ENCODE measurements at places on chromosomes 1 and 21.

GRCh38 chr1:156160000-156160742 lies 6.8 kb downstream of the SEMA4A start:
- no peak for DNase-seq

GRCh38 chr21:34835526-34835925 lies 166.7 kb downstream of the CLIC6 start:
- no peak for DNase-seq

DNA sequence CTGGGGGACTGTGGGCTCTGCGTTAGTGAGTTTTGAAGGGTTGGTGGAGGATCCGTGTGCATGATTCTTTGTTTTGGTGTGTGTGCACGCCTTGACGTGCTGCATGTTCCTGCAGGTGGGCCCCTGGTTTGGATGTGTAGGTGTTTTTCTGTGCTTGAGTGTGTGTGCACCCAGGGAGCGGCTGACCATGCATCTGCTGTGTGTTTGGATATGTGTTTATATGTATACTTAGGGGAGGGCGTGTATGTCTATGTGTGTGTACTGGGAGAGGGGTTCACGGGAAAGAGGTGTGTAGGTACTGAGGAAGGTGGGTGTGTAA lies 1.1 kb downstream of the VANGL2 start:
- DNase-seq, result no peak

DNA sequence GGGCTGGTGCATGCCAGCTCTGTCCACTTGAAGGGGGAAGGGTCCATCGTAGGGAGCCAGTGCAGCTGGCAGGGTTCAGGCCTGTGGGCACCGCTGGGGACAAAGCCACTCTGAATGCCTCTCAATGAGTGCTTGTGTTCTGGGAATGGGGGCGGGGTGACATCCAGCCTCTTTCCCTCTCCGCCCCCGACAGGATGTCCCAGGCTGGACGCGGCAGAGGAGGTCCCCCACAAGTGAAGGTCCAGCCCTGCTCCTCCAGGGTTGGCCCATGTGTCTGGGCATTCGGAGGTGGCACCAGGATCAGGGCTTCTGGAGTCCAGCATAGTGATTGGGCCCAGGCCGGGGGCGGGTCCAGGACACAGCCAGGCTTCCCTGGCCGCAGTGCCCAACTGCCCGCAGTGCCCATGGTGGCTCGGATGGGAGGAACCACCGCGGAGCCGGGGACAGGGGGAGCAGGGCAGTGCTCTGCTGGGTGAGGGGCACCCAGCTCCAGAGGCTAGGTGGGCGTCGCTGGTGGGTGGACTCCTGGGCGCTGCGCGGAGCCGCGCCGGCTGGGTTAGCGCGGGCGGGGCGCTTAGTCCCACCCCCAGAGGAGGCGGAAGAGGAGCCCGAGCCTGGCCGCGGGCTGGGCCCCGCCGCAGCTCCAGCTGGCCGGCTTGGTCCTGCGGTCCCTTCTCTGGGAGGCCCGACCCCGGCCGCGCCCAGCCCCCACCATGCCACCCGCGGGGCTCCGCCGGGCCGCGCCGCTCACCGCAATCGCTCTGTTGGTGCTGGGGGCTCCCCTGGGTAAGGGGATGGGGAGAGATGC lies at the start of gene SHISA4:
Gene SHISA4 (plus strand): TSS at position 617 of the 808 bp plus-strand sequence. CDS start 97 bp downstream, at position 714.
- no peak for DNase-seq

DNA sequence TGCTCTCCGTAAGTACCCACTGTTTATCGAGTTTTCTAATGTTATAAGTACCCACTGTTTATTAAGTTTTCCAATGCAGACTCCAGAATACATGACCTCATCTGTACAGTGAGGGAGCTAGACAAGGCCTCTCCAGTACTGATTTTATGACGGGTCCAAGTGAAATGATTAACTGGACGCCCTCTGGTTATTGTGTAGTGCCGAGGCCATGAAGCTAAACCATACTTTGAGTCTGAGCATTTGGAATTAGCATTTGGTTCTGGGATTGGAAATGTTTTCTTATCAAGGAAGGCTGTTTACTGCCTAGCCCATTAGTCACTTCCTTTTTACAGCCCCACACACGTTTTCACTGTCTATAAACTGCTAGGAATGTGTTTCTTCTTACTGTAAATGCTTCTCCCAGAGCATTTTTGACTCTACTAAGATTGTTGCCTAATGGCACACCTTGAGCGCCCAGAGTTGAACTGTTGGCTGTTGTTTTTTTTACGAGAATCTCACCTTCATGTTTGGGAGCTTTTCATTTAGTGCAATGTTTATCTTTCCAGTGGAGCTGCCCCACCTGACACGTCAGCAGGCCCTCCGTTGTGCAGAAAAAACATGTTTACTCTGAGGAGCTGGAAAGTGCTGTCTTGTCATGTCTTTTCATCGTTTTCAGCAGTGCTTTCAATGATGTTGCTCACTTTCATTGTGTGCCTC lies 26.9 kb downstream of the SPATA46 start:
- no peak for DNase-seq

GRCh38 chr1:100526894-100527293 lies 11.0 kb upstream of the GPR88 start:
- DNase-seq, result no peak

- DNase-seq, result no peak
Observed at GRCh38 chr1:25245809-25246599, 1.2 kb downstream of the RSRP1 start.

- DNase-seq, result peak; percentile 39
Observed at GRCh38 chr1:68321084-68321685, 88.9 kb upstream of the WLS start.

- no peak for DNase-seq
Observed at GRCh38 chr1:87805666-87806378, 477.1 kb downstream of the LMO4 start.

DNA sequence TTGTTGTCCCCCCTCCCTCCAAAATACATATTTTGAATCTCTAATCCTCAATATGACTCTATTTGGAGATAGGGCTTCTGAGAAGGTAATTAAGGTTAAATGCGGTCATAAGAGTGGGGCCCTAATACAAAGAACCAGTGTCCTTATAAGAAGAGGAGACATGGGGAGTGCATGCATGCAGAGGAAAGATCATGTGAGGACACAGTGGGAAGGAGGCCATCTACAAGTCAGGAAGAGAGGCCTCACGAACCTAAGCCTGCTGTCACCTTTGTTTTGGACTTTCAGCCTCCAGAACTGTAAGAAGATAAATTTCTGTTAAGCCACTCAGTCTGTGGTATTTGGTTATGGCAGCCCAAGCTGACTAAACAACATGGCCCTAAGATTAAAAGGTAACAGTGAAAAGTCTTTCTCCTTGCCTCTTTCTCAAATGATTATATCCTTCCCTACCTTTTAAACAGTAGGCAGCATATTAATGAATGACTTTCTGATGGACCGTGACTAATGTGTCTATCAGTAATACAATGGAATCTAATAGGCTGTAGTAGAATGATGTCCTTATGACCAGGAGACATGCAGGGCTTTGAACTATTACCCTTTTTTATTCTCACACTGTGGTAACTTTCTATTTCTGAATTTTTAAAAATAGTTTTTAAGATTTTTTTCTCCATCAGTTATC lies 40.6 kb upstream of the ST6GALNAC3 start:
- no peak for DNase-seq

DNA sequence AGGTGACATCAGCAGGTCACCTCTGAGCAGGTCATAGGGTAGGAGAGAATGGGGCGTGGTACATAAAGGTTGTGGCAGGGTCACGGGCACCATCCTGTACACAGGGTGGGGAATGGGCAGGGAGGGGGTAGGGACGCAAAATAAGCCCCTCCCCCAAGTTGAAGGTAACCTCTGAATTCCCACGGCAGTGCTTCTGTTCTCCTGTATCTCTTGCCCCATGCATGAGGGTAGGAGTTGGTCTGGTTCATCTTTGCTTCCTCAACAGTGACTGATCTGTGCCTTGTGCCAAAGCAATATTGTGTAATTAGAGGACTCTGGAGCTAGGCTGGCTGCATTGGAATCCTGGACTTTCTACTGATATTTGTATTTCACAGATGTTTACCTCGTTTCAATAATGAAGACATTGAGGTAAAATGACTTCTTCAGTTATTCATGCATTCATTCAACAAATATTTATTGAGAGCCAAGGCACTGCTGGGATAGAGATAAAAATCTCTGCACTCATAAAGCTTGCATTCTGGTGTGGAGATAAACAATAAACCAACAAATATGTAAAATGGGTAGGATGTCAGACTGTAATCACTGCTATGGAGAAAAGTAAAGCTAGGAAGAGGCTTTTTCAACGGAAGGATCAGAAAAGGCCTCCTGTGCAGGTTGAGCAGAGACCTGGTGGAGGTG lies 18.4 kb upstream of the GFI1 start:
- DNase-seq, result no peak

- DNase-seq, result no peak
Observed at GRCh38 chr1:20343149-20343937, 52.7 kb downstream of the VWA5B1 start.

GRCh38 chr1:51283979-51284378 lies 46.4 kb downstream of the TTC39A start:
- DNase-seq, result no peak

DNA sequence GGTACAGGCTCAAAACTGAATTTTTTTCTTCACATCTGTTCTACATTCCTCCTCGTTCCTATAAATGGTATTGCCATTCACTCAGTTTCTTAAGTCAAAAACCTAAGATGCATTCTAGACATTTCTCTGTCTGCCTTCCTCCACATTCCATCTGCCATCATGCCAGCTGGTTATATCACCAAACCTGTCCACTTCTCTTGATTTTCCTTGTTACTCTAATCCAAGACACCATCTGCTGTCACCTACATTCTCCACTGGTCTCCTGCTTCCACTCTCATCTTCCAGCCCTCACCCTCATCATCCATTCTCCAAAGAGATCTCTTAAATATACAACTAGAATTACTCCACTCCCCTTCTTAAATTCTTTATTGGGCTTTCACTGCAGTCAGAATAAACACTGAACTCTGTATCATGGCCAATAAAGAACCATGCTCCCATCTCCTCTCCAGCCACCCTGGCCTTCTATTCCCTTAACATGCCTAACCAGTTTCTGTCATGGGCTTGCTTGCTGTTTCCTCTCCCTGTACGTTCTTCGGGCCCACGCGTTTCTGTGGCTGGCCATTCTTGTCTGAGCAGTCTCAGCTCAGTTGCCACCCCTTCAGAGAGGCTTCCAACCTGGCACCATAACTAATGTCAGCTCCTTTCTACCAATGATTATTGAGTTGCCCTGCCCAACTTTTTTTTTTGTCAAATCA lies 278.3 kb downstream of the ST6GALNAC3 start:
- no peak for DNase-seq

GRCh38 chr1:243483071-243483771 lies 227.4 kb downstream of the SDCCAG8 start:
- DNase-seq, result no peak

DNA sequence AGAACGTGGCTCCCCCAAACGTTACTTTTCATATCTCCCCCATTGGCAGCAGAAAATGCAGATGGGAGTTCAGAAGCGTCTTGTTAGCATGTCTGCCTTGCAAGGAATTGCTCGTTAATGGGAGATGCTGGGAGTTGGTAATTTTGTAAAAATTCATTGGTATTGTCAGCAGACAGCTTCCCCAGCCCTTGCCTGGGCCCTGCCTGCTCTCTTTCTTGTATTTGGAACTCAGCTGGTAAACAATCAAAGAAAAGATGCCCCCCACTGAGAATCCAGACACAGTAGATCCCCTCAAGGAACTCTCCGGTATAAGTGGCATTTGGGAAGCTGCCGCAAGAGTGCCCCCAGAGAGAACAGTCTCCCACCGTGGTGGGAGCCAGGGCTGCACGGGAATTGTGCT lies 94.4 kb upstream of the IGSF21 start:
- no peak for DNase-seq

GRCh38 chr1:17233675-17234320 lies 15.1 kb upstream of the PADI3 start:
- peak; percentile 48 for DNase-seq

- DNase-seq, result no peak
Observed at GRCh38 chr1:41621791-41622190, 137.3 kb upstream of the EDN2 start.

DNA sequence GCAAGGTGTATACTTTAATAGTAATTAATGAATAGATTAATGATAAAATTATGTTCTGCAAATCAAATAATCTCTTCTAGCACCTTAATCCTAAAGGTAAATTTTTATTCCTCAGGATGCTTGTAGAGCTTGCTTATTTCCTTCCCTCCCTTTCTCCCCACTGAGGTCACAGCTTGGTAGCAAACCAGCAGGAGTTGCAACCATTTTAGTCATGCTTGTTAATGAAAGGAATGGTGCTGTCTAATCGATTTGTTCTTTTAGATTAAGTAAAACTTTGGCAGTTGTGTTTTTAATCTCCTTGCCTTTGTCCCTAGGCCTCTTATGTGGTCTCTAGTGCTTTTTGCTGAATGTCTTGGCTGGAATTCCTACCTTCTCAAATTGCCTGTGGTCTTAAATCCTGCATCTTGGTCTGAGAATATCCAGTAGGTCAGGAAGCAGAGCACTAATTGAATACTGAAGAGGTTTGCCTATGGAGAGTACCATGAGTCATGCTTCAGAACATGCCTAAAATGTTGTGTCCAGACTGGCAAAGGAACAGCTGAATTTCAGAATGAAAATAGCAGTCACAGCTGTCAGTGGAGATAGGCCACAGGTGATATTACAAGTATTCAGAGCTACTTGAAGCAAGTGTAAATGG lies 36.3 kb upstream of the RWDD3 start:
- no peak for DNase-seq

DNA sequence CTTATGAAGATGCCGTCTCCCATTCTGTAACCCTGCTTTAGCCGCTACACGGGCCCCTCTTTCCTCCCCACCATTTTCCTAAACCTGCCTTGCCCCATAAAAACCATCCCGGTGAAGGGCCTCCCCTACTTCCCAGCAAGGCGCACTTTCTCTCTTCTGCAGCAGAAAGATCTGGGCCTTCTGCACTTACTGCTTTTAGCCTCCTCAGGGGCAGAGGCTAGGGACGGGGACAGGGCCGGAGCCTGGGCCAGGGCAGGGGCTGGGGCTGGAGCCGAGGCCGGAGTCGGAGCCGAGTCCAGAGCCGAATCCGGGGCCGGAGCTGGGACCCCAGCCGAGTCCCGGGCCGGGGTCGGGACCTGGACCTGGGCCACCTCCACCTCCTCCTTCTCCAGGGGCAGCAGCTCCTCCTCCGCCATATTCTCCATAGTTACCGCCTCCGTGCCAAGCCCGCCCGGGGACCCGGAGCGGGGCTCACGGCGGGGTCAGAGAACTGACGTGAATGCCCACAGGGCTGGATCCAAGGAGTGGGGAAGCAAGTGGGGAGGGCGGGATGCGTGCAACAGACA lies 382 bp downstream of the TRMT1L start:
- DNase-seq, result no peak

DNA sequence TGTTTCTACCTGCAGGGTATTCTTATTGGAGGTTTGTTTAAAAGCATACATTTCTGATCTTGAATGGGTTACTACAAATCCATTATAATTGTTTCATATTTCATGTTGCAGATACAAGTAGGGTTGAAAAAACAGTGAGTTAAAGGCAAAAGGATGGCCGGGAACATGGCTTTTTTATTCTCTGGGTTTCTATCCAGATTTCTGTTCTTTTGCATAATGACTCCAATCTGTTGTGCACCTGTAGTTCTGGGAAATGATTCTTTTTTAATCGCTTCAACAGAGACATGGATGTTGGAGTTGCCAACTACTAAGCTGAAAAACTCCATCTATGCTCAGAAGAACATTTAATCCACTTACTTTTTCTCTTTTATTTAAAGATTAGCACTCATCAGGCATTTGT lies 2.7 kb upstream of the ADAMTS1 start:
- no peak for DNase-seq

All from C1 segment of cervical spinal cord (tissue), 14 donors.